Stimulated activated CD4-positive, alpha-beta T cell treated with anti-CD3 and anti-CD28 coated beads, Interleukin-15, amount 100 ng/mL, for 1 hour (primary cell): ENCODE measurements at places on chromosomes 1 and 21.

GRCh38 chr1:228798548-228798947, 63.3 kb downstream of the RHOU start:
- no peak for DNase-seq

- DNase-seq = no peak
These were observed 23.0 kb downstream of the XCL2 start for GRCh38 chr1:168520832-168521231.

- DNase-seq = no peak
These were observed 119.7 kb downstream of the KCNT2 start for GRCh38 chr1:196488579-196488978.

DNA sequence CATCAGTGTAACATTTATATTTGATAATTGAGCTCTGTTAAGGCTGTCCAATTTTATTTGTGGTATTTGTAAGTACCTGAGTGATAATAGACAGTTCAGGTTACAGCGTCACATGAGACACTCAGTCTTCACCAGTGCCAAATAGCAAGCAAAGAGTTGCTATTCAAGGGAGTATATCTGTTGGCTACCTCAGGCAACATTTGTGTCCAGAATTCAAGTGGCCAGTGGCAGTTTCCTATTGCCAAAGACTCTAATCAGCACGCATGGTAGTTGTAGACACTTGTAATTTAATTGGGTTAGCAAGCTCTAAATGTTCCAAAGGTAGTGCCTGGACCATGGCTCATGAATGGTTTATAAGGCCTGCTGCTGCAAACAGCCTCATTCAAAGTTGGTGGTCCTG, 1524.3 kb upstream of the B3GALT2 start:
- no peak for DNase-seq

DNA sequence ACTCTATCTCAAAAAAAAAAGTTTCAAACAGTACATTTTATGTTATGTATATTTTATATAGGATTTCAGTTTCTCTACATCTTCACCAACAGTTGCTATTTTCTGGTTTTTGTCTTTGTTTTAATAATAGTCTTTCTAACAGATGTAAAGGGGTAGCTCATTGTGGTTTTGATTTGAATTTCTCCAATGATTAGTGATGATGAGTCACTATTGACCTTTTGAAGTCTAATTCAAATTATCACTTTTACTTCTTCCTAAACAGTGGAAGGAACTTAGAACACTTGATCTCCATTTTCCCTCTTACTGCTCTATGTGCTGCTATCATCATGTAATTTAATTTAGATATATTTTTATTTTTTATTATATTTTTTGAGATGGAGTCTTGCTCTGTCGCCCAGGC, 31.7 kb upstream of the SHCBP1L start:
- DNase-seq = no peak

DNA sequence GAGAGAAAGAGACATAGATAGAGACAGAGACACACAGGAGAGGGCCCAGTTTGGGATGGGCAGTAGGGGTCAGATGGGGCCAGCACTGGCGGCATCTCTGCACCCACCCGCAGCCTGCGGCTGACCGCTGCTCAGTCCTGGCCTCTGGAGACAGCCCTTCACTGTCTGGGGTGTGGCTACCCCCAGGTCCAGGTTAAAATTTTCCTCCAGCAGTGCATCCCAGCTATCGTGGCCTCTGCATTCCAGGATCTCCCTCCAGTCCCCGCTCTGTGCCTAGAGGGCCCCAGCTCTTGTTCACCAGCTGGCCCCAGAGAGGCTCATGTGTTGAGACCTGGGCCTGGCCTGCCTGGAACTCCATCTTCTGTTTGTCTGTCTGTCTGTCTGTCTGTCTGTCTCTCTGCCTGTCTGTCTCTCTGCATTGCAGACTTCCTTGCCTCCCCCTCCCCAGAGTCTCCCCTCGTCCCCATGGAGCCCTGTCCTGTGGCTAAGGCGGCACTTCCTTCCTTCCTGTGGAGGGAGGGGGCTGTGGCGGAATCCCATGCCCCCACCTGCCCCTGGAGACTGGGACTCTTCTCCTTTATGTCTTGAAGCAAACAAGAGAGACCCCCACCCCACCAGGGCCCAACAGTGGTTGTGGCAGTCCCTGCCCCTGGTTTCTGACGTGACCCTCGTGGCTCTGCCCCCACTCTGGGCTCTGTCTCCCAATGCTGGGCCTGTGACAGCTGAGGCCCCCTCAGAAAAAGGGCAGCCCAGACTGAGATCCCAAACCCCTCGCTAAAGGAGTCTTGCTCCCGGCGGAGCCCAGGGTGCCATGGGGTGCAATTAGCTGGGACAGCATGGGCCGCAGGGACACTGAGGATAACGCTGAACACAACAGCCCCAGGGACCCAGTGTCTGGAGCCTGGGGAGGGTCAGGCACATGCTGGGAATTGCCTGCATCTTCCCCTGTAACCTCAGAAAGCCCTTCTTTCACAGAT, 241.8 kb downstream of the NPHP4 start:
- no peak for DNase-seq

DNA sequence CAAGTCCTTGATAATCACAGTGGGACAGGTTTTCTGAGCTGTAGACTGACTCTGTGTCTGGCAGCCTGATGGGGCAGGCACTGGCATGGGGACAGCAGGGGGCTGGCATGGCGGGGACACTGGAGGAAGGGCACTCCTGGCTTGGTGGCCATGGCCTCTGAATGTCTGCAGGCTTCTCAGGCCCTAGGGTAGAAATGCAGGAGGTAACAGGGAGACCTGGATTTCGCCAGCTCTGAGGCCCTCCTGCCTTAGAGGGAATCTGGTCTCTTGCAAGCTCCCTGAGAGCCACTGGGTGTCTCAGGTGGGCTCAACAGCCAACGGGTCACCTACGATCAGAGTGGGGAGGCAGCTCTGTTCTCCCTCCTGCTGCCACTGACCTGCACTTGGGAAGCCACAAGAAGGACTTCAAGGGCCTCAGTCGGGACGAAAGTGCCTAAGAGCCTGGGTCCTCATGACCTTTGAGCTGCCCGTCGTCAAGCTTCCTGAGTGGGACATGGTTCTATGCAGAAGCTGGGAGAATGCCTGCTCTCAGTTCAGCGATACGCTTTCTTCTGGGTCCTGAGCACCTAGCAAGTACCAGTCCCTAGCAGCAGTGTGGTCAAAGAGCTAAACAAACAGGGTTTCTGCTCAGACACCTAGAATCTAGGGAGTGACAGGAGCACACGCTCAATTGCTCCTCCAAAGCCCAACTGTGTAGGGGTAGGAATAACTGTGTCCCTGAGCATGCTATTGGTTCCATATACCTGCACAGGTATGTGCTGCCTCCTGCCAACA, 569.0 kb downstream of the PTPRU start:
- no peak for DNase-seq

- DNase-seq = no peak
These were observed 19.3 kb downstream of the GNPAT start for GRCh38 chr1:231260351-231260750.

- DNase-seq = no peak
These were observed 4.5 kb upstream of the IL10RB start for GRCh38 chr21:33261635-33262034.

GRCh38 chr1:110765640-110766335, 91.0 kb upstream of the KCNA3 start:
- no peak for DNase-seq

GRCh38 chr1:43410571-43410970, 20.9 kb downstream of the SZT2 start:
- DNase-seq = no peak

DNA sequence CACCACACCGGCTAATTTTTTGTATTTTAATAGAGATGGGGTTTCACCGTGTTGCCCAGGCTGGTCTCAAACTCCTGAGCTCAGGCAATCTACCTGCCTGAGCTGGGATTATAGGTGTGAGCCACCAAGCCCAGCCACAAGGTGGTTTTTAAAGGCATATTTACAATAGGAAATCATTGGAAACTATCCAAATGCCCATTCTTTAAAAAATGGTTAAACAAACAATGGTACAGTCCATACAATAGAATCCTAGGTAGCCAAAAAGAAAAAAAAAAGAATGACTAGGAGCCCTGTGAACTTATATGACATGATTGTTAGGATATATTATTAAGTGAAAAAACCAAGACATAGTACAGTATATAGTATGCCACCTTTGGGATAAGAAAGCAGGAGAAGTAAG, 5.3 kb downstream of the ATP2B4 start:
- DNase-seq = no peak

DNA sequence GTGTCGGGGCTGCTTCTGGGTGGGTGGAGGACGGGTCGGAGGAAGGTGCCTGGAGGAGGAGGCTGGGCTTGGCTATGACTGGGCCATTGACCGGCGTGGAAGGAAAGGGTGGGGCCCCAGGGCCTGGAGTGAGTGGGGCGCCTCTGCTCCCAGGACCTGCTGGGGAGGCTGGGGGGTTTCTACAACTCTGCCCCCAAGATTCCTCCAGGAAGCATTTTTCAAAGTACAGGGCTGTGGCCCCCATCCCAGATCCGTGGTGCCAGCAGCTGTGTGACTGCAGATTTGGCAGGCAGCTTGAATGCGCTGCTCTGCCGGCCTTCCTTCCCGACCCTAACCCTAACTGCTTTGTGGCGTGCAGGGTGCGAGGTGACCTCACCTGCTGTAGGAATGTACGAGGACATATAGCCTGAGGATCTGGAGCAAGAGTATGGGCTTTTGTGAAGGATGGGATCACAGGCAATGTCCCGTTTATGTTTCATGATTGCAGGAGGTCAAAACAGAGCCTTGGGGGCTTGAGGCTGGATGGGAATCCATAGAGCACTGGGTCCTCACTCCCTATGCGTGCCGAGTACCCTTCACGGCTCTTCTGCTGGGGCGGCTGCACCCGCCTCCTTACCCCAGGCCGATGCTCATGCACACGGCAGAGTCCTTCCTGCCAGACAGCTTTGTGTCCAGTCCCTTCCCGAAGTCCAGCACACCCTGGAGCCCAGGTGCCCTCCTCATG, 24.7 kb downstream of the TRPM2 start:
- no peak for DNase-seq

DNA sequence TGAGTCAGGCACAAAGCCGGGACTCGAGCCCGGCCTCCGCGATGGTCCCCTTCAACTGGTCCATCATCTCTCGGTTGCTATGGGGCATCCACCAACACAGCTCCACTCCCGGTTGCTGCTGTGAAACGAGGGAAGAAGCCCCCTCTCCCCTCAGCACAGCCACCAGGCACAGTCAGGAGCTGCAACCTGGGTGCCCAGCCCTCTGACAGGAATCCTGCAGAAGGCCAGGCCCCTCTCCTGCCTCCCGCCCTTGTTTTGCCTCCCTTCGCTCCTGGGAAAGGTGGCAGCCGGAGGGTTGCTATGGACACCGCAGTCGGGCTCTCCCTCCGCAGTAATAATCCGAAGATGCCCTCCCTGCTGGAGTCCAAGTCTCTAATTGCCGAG, 8.9 kb upstream of the KCNN3 start:
- DNase-seq = no peak

GRCh38 chr1:228152918-228153258, 3.2 kb downstream of the GJC2 start:
- no peak for DNase-seq

DNA sequence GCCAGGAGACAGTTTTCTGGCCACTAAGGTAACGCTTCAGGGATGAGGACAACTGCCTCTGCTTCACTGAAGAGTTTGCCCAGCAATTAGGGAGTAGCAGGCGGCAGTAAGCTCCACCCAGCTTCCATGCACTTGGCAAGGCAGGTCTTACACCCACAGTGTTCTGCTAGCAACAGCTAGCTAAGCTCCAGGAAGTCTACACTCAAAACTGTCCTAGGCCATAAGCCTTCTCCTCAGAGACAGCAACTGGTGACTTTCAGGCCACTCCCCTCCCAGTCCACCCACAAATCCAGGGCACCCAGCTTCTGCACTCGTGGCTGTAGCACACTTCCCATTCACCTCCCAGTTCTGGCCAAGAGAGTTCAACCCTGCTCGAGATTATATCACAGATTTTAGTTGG, 47.3 kb downstream of the KMO start:
- DNase-seq = no peak

GRCh38 chr1:64654519-64655341, 90.1 kb upstream of the RAVER2 start:
- no peak for DNase-seq

- DNase-seq = no peak
These were observed 137.3 kb downstream of the SLC30A10 start for GRCh38 chr1:219790834-219791615.

DNA sequence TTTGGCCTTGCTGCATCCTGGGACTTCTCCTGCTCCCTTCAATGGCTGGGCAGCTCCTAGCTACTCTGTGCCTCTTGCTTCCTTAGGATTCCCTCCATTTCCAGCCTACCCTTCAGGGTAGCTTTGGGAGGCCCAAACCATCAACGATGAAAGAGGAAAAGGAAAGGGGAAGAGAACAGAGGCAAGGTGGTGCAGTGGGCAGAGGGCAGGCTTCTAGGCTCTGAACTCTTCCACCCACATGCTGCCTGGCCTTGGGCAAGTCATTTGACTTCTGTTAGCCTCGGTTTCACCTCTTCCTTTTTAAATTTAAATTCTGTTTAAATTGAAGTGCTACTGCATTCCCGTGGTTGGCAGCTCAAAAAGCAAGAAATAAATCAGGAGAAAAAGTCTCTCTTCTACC, 5.7 kb upstream of the PPM1J start:
- DNase-seq = no peak

- no peak for DNase-seq
These were observed 12.7 kb downstream of the TRPM2 start for GRCh38 chr21:44365967-44366585.

DNA sequence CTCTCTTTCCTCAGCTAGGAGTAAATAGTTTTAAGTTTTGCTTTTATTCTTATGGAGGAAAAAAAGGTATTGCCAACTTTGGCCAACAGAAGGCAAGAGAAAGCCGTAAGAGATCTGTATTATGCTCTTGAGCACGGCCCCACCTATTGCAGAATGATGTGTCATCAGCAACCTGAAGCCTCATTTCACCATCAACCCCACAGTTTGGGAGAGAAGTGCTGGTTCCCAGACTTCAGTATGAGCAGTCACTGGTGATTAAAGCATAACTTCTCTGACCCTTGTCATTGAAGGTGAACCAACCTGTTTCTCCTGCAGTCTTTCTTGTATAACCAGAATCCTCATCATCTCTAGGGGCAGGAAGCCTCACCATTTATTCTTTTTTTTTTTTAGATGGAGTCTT, 100.2 kb downstream of the SIPA1L2 start:
- DNase-seq = no peak

DNA sequence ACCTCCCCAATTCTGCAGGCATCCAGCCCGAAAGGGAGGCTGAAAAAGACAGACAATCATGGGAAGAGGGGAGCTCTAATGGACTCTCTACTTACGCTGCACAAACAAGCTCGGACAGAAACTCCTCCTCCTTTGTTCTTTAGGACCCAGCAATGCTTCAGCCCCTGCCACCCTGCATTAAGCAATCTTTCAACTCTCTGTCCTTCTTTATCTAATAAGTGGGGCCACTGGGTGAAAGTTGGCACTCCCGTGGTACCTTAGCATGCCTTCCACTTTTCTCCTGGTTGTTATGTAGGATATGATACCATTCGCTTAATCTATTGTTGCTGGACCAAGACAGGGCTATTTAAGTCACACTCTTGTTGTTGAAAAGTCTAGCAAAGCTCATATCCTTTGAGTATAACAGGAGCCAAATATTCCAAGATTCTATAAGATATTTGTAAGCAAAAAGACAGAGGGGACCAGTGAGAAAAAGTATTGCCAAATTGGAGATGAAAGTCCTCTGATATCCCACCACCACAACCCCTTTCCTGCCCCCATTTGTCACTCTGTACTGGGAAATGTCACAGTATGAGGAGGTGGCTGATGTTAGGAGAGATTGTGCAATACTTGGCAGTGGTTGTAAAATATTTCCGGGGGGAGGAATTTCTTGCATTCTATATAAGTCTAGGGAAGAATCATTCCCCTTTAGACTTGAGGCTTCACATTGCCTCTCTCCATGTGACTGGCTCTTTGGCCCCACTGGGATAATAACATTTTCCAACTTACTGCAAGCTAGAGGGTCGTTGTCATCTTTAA, 137.3 kb upstream of the GJB5 start:
- DNase-seq = no peak
